Memory B cell (primary cell): ENCODE measurements at places on chromosomes 5 and 9.
A peak's percentile ranks its signal among the peaks of the same experiment; 100 is the strongest.

GRCh38 chr9:119369680-119370366, 588 bp upstream of the BRINP1 start:
- no peak for DNase-seq

- no peak for DNase-seq
Observed at GRCh38 chr5:164277720-164278119, 772.3 kb downstream of the MAT2B start.

DNA sequence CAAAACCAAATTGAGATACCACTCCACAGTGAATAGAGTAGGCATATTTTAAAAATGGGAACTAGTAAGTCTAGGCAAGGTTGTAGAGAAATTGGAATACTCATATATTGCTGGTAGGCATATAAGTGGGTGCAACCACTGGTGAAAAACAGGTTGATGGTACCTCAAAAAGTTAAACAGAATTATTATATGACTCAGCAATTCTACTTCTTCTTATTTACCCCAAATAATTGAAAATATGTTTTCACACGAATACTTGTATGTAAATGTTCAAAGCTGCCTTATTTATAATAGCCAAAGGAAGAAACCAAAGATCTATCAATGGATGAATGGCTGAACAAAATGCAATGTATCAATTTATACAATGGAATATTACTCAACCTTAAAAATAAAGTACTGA, 79.1 kb downstream of the CDH9 start:
- DNase-seq: no peak

GRCh38 chr5:95631991-95632675, 12.2 kb downstream of the GPR150 start:
- DNase-seq: peak; percentile 28

- no peak for DNase-seq
Observed at GRCh38 chr5:75640395-75640794, 29.1 kb downstream of the ANKDD1B start.

DNA sequence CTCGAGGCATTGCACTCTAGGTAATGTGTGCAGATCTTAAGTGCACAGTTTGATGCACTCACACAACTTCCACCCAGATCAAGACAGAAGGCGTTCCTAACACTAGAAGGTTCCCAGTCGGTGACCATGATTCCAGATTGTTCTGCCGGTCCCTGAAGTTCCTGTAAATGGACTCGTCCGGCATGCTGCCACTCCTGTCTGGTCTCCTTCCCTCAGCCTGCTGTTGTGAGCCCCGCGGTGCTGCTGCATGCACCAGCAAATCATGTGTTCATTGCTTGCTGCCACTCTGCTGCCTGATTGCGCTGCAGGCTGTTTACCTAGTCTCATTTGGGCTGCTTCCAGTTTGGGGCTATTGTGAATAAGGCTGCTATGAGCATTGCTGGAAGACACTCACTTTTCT, 11.5 kb downstream of the STKLD1 start:
- no peak for DNase-seq

DNA sequence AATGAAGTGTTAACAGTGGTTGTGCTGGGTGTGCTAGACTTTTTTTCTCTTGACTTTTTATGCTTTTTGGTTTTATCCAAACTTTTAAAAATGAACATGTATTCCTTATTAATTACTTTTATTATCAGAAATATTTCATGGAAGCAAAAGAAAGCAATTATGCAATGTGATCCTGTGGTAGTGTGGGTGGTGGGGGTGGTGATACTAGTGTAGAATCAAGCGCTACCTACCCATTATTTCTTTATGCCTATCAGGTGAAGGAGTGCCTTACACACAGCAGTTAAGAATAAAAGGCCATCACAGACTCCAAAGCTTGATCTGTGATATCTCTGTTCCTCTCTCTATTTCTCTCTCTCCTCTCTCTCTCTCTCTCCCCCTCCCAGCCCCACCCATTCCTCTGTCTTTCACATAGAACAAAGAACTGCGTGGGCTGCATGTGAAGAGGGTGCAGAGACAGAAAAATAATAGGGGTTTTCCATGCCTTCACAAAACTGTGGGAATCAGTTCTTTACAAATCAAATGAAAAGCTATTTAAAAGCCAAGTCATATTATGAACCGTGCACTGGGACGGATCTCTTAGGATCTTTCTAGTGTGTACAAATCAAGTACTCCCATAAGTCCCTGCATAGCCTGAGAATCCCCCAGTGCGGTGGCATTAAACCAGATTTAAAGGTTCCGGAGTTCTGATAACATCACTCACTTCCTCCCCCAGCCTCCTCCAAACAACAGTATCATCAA, 351.2 kb downstream of the RAB3C start:
- no peak for DNase-seq

DNA sequence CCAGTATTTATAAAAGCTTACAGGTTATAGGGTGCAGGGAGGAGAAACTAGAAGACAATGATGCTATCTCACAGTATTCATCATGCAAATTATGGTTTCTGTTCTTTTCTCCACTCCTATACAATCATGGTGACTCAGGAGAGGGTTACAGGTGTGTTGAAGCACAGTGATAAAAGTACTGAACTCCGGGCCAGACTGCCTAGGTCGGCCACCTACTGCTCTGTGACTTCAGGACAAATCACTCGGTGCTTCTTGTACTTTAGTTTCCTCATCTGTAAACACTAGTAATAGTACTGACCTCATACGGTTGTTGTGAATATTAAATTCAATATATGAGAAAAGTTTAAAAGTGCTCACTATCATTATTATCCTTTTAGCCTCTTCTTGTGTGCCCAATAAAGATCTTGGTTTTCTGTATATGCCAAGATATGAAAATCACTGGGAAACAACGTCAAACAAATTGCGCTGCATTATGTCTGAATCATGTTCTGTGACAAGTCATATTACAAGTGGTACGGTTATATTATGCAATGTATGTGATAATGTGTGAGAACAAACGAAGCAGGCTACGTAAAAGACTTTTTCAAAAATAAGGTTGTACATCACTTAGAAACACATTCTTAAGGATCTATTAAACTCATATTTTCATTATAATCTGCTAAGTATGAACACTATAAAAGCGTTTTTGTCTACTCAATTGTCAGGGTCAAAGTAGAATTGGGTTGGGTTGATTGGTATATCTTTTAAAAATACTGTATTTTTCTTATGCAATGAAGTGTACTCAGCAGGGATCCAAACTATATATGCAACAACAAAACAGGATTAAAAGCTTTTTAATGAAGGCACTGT, 153.3 kb downstream of the EFNA5 start:
- DNase-seq: no peak

DNA sequence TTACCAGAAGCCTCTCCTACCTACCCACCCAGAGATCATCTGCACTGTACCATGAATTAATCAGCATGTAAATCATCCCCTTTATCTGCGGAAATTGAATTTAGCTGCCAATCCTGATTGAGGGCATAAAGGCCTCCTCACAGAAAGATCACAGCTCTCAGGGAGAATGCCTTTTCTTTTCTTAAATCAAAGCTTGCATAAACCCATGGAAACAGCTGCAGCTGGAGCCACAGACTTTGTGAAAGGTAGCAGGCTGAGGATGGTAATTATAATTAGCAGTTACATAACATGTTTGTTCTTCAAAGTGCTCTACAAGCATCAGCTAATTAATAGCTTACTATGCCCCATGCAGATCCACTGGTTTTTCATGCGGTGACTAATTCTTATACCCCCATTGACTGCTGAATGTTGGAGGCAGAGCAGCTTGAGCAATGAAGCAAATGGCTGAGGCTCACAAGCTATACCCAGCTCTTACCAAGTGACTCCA, 54.6 kb downstream of the SUSD1 start:
- DNase-seq: no peak

DNA sequence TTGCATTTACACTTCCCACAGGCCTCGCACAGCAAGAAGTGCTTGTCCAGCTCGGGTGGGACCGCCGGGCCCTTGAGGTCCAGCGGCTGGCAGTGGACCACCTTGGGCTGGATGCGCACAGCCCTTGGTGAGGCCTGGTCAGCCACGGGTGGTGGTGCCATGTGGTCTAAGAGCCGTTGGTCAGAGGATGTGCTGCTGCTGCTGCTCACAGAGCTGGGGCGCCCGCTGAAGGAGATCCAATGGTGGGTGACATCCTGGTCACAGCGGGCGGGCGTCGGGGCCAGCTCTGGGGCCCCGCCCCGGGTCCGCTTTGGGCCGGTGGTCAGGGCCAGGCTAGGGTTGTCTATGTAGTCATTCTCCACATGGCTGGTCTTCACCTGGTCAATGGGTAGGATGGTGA, 10.2 kb downstream of the SPRY4 start:
- DNase-seq: no peak

- DNase-seq: no peak
Observed at GRCh38 chr5:52702877-52703276, 84.8 kb upstream of the ITGA1 start.

DNA sequence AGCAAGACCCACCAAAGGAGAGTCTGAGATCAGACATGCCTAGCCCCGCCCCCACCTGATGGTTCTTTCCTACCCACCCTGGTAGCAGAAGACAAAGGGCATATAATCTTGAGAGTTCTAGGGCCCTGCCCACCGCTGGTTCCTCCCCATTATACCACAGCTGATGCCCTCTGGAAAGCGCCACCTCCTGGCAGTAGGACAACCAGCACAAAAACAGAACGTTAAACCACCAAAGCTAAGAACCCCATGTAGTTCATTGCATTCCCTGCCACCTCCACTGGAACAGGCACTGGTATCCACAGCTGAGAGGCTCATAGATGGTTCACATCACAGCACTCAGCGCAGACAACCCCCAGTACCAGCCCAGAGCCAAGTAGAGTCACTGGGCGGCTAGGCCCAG, 81.2 kb upstream of the TRPC7 start:
- DNase-seq: no peak

GRCh38 chr5:177553671-177554429, 513 bp downstream of the FAM193B start:
- DNase-seq: no peak

- DNase-seq: no peak
Observed at GRCh38 chr9:36116593-36116992, 19.9 kb upstream of the GLIPR2 start.

GRCh38 chr9:107704774-107705173, 215.2 kb upstream of the KLF4 start:
- no peak for DNase-seq

- DNase-seq: no peak
Observed at GRCh38 chr5:52334367-52334766, 453.3 kb upstream of the ITGA1 start.

GRCh38 chr9:132541870-132542830, 40.3 kb upstream of the BARHL1 start:
- no peak for DNase-seq

- no peak for DNase-seq
Observed at GRCh38 chr9:878239-878638, 36.7 kb downstream of the DMRT1 start.
